Foreskin melanocyte (primary cell): ENCODE measurements at places on chromosomes 4 and X.

- peak; percentile 95 for DNase-seq
Observed at GRCh38 chr4:124206779-124207605, 505.5 kb downstream of the ANKRD50 start.

GRCh38 chr4:36189511-36190226 lies 54.6 kb downstream of the ARAP2 start:
- no peak for DNase-seq

DNA sequence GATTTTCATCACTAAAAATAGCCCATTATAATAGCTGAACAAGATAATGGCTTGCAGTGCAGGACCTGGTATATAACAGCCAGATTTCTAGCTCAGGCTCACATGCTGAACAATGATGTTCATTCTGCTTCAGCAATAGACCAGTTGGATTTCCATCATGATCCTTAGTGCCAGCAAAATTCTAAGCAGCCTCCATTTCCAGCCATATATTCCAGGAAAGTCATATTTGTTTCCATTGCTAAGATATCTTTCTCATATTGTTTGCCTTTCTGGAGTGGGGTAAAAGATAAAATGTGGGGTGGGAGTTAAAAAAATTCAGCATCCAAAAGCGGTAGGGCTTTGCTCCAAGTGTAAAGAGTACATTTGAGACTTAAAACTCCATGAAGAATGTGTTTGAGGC lies 2344.1 kb downstream of the PCDH7 start:
- no peak for DNase-seq

DNA sequence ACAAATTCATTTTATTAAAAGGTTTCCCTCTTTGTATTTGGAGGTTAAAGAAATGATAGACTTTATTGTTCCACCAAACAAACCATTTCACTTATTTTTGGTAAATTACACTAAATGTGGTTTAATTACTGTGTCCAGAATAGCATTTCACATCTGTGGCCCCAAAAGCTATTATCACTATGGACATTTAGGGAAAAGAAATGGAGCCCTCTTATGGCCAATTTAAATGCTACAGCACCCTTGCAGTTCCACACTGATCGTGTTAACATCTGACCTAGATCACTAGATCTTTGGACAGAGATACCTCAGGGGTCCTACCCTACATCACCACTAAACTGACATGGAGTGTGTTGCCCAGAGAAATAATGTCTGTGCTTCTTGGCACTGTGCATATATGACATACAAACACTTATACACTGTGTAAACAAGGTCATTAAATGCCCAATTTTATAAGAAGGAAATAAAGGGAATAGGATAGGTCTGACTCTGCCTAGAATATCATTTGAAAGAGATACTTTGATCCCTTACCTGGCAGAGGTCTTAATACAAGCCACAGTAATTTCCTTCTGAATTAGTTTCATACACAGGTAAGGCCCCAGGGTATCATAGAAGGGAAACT lies 163.9 kb downstream of the KDR start:
- peak; percentile 65 for DNase-seq

- DNase-seq = no peak
Observed at GRCh38 chrX:150513544-150513943, 54.9 kb upstream of the MTM1 start.

- no peak for DNase-seq
Observed at GRCh38 chr4:108385076-108385475, 216.3 kb upstream of the LEF1 start.

GRCh38 chr4:79442422-79442821 lies 34.4 kb upstream of the GK2 start:
- no peak for DNase-seq

- no peak for DNase-seq
Observed at GRCh38 chr4:152014280-152014679, 253.5 kb upstream of the GATB start.

- no peak for DNase-seq
Observed at GRCh38 chrX:69813677-69814076, 197.8 kb downstream of the EDA start.

DNA sequence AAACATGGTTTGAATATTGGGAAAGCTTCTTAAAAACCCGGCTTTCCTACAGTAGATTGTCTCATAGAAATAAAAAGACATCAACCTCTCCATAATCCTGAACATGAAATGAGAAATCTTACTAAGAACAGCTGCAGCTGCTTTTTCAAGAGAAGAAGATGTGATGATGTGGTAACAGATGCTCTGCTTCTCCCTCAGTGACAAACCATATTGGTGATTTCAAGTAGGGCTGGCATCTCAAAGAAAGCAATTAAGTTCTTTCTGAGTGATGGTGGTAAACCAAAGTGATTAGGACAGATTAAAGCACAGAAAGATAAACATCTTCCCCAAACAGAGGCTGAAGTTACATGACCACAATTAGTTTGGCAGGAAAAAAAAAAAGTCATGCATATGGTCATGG lies 1477.7 kb downstream of the RAPGEF2 start:
- no peak for DNase-seq

GRCh38 chrX:110006161-110006560 lies 3.2 kb downstream of the TMEM164 start:
- no peak for DNase-seq

DNA sequence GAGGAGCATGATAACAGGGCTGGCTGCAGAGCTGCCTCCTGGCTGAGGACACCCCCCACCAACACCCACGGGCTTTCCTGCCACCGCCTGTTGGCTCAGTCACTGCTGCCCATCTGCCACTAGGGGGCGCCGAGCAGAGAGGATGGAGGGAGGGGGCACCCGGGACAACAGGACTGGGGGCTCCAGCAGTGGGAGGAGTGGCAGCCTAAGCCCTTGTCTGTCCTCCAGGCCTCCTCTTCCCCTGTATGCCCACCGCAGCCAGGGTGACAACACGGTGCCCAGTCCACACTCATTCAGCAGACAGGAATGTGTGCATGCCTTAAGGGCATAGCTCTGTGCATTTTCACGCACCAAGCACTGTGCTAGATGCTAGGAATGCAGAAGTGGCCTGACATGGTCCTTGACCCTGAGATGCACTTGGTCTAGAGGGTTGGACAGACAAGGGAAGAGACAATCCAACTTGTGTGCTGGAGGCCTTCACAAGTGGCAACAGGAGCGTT lies 149.9 kb downstream of the AMMECR1 start:
- peak; percentile 51 for DNase-seq

- no peak for DNase-seq
Observed at GRCh38 chr4:54063737-54064316, 578 bp downstream of the CHIC2 start.

- no peak for DNase-seq
Observed at GRCh38 chr4:159137176-159137575, 34.3 kb downstream of the RAPGEF2 start.

DNA sequence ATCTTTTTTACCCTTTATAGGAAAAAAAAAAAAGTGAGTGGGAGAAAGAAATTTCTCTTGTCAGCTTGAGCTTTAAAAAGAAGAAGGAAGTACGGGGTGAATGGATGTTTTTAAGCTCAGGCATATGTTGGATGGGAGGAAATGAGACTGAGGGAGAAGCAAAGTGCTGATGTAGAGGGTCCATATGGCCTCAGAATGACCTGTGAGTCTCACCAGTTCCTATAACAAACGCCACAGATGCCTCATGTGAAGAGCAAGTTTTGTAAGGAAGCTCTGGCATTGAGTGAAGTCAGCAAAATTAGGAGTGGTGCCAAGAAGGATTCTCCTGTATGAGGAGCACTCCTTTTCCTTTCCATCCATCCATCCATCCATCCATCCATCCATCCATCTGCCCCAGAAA lies 214.6 kb downstream of the PTTG2 start:
- DNase-seq = no peak

GRCh38 chr4:5708449-5709206 lies at the start of gene EVC2:
TSS of gene EVC2 (minus strand) at chr4:5708559. CDS start at chr4:5708513, 46 bp downstream.
- DNase-seq = peak; percentile 24

GRCh38 chr4:8919651-8920288 lies 48.1 kb upstream of the HMX1 start:
- DNase-seq = no peak

GRCh38 chrX:28022371-28022770 lies 41.1 kb upstream of the DCAF8L1 start:
- DNase-seq = no peak

- no peak for DNase-seq
Observed at GRCh38 chr4:56914336-56914735, 6.6 kb downstream of the REST start.

DNA sequence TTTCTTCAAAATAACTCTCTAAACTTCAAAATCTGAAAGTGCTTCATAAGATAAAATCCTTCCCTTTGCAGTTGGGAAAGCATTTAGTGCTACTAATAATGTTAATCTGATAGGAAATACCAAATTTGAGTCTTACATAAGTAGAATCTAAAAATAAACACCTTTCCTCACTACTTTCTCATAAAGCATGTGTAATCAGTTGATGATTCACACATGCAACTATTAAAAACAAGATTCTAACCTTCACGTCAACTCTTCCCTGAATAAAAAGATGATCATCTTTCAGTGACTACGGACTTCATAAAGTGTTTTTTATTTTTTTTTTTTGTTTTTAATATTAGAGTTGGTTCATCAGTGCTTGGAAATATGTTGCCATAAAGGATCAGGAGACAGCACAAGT lies 172.6 kb downstream of the ACTRT1 start:
- no peak for DNase-seq

- no peak for DNase-seq
Observed at GRCh38 chr4:28548594-28548993, 1688.0 kb downstream of the STIM2 start.

GRCh38 chrX:1249101-1249887 lies 19.3 kb upstream of the CSF2RA start:
- DNase-seq = peak; percentile 42

DNA sequence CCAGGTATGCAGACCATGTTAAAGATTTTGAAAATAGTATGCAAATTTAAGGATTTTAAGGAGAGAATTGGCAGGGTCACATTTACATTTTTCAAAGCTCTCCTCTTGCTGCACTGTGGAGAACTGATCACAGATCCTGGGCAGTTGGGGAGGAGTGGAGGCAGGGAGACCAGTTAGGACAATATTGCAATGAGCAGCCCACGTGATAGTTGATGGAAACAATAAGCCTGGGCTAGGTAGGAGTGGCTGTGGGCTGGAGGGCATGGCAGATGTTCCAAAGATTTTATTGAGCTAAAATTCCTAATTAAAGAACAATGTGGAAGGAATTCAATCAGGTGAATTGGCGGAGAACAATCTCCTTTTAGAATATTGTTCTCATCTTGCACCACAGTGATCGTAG lies 50.6 kb downstream of the ENPEP start:
- DNase-seq = no peak

DNA sequence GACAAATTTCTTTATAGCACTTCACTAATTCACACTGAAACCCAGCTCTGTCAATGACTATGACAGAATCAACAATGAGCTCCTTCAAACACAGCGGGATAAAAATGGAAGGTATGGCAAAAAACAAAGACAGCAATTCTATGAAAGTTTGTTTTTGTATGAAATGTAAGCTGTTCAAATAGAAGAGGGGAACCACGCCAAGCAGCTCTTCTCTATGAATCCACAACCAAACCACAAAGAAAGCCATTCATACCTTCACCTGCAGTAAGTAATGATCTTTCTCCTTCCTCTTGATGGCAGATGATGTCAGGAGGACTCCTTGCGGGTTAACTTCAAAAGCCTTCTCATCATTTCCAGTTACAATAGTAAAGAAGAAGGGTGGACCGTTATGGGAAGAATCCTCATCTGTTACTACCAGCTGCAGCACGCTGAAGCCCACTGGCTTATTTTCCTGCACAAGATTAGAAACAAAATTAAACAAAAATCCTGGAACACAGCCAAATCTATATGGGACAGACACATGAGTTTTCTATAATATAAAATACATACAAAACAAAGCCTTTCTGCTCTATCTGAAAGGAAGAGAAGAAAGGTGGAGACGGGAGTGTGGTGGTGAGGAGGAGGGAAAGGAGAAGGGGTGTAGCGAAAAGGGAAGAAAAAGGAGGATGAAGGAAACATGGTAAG lies 48.9 kb upstream of the MTNR1A start:
- no peak for DNase-seq

GRCh38 chr4:105145156-105145902 lies 1.3 kb upstream of the TET2 start:
- no peak for DNase-seq

GRCh38 chr4:51842554-51843308 lies at the start of gene DCUN1D4:
TSS of gene DCUN1D4 (plus strand) at chr4:51843153. CDS start at chr4:51843243, 90 bp downstream.
- peak; percentile 99 for DNase-seq

DNA sequence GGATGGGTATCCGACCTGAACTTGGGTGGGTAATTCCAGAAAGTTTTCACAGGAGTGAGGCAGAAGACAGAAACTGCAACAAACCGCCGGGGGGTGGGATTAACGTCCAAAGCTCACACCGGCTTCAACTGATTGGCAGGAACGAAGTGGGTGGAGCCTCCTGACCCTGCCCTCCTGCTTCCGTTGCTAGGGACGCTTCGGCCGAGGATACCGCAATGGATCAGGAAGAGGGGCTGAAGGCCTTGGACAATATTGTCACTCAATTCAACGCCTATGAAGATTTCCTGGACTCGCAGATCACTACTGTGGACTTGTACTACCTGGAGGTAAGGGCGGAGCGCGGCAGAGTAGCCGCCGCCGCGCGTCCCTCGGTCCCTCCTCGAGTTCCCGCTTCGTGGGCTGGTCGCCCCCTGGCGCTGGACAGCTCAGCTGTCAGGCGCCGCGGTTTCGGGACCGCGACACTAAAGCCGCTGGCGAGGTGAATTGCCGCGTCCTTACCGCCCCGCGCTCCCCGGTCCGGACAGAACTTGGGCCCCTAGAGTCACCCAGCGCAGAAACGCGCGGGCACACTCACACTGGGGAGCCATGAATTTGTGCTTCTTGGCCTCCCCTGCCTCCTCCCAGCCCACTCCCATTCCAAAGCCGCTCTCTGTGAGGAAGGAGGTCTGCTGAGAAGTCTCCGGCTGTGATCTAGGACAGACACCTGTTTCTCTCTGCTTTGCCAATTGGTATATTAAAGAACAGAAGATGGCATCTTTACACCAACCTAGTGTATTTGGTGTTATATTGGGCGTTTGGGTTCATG lies at the start of gene CFAP299:
Gene CFAP299, plus strand, starts transcription at position 177 of the 805 bp plus-strand sequence.
- DNase-seq = peak; percentile 56

- no peak for DNase-seq
Observed at GRCh38 chr4:9925750-9926439, 95.4 kb downstream of the SLC2A9 start.

DNA sequence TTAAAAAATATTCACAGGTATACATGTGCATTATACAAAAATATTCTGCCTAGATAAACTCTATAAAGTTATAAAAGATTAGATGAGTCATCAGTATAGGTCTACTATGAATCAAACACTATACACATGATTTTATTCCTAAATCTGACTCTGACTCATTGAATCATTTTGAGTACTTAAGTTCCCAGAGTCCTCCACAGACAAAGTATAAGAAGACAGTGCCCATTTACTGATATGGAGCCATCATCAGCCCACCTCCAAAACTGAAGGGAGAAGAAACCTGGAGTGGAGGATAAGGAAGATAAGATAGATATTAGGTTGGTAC lies 28.7 kb upstream of the ANTXR2 start:
- DNase-seq = no peak

DNA sequence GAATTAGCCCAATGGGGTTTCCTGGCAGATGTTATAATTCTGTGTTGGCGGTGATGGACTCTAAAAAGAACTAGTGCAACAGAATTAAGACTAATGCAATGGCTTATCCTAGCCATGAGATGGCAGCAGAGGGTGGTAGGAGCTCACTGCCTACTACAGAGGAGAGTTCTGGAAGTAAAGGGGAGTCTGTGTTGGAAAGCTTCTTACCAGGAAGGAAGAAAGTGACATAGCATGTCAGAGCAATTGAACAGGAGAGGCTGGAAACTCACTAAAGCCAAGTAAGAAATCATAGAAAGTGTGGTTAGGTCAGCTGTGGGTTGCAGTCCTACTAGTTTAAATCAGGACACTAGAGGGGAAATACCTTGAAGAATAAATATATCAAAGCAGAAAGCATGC lies 6.3 kb upstream of the TRPC5OS start:
- peak; percentile 14 for DNase-seq
